ENCODE measurements at places on chromosomes 7 and 10.

DNA sequence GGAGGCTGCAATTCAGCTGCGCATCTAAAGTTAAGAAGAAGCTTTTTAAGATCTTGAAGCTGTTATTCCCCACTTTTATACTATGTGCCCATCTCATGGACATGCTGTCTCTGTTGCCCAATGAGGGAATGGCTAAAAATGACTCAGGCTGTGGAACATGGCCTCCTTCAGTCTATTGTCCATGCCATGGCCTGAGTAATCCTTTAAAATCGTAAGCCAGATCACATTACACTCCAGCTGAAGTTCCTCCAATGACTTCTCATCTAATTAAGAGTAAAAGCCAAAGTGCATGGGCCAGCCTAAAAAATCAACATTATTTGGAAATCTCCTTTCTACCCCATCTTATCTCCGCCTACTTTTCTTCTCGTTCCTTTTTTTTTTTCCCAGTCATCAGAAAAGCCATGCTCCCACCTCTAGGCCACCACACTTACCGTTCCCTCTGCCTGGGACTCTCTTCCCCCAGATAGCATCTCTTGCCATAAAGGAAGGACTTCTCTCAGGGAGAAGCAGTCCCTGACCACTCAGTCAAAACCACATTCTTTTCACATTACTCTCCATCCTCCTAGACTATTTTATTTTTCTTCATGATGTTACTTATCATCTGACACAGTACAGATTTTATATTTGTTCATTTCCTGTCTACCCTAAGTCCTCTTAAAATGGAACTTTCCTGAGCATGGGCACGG lies 337.4 kb downstream of the PRPF18 start:
- DNase-seq = no peak

DNA sequence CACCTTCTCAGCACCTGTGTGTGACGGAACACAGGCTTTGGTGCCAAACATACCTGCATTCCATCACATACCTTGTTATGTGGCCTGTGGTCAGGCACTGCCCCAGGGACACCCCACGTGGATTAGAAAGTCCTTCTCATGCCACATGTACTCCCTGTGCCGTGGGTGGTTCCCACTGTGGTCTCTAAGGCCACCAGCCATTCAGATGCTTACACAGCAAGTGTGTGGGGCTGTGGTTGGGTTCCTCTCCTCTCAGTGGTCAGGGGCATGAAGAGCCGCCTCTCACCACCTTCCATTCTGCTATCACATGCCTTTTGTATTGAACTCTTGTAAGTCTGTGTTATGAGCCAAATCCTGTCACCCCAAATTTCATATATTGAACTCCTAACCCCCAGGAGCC lies 85.1 kb upstream of the IGFBP3 start:
- no peak for DNase-seq

DNA sequence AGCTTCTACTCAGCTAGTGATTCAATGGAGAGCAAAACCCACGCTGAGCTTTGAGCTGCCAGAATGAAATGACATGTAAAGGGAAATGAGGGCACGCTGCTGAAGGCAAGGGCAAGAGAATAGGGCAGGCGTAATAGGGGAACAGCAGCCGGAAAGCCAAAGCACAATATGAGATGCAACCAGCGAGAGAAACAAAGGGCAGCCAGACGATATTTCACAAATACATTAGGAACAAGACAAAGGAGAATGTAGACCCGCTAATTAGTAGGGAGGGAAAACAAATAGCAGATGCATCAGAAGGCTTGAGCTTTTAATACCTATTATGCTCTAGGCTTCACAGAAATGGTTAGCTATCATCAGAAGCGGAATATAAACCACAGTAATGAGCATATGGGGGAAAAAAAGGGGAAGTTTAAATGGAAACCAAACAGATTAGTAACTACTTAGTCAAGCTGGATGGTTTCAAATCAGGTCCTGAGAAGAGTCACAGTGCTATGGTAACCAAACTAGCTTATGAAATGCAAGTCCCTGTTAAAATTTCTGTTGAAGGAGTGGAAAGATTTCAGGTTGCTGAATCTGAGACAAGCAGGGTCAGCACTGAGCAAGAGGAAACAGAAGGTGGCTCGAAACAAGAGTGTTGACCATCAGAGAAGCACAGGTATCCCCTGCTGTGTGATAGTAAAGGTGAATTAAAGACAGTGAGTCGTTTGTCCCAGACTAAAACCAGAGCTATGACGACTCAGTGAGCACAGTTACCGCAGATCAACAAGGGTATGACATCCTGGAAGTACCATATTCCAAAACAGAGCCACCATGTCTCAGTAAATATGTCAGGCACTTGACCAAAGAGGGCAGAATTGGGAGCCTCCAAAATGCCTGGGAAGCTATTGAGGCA lies 496.9 kb upstream of the CELF2 start:
- no peak for DNase-seq

DNA sequence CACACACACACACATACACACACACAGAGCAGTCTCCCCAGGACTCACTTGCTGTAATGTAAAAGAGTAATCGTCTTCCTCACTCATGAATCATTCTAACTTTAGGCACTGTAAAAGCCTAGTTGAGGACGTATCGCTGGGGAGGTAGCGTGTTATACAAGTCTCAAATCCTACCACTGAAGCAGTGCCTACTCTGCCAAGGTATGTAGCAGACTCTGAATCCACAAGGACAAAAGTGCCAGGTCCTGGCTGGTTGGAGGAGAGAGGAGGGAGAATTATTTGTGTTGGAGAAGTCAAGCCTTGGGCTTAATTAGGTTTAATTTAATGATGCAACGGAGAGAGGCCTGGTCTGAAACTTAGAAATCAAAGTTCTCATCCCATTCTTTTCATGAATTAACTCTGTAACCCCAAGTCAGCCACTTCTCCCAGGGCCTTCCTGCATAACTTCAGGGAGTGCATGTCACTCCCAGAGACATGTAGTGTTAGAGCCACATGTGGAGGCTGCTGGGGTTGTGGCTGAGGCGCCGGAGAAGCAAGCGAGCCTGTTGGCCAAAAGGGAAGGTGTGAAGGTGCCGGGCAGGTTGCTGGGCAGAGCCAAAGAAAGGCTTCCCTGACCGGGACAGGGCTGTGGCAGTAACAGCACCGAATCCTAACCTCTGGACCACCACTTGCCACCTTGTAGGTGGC lies 36.7 kb downstream of the NKX2-3 start:
- no peak for DNase-seq

- no peak for DNase-seq
Observed at GRCh38 chr10:70912556-70912955, 24.2 kb upstream of the PCBD1 start.
